ENCODE measurements at places on chromosomes 13 and 19.

GRCh38 chr19:17646441-17646840 is 41.7 kb downstream of the UNC13A start:
- DNase-seq: no peak

DNA sequence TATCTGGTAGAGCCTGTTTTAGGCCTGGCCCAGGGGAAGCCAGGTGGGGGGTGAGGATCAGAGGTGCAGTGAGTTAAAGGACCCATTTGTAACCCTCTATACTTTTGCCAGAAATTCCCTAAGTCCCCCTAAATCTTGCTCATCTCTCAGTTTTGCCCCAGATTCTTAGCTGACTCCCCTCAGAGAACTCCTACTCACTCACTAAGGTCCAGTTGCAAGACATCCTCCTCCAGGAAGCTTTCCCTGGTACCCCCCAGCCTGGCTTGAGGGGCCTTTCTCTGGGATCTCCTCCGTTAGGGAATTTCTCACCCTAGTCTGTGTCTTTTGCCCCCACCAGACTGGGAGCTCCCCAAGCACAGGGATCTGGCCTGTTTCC is 1.9 kb downstream of the TSKS start:
- no peak for DNase-seq

- no peak for DNase-seq
These were observed 9.9 kb upstream of the PRODH2 start for GRCh38 chr19:35822579-35822978.

- DNase-seq: no peak
These were observed 27.3 kb upstream of the LDLR start for GRCh38 chr19:11061952-11062351.

DNA sequence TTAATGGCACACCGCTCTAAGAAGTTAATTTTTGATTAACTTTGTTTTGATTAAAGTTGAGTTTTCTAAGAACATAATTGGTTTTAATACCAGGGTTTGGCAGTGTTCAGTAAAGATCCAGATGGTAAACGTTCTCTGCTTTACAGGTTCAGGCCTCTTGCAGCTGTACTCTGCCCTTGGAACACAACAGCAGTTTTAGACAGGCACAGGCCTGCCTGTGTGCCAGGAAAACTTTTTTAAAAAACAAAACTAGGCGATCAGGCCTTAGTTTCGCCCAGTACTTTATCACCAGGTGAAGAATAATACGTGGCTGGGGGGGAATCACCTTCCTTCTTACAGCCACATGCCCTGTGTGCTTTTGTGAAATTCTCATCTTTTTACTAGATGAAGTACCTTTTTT is 38.0 kb upstream of the TEX29 start:
- DNase-seq: no peak

GRCh38 chr19:48454150-48454730 is 1.1 kb upstream of the KCNJ14 start:
- no peak for DNase-seq

- no peak for DNase-seq
These were observed 6.6 kb upstream of the SIGLEC12 start for GRCh38 chr19:51508059-51508733.

DNA sequence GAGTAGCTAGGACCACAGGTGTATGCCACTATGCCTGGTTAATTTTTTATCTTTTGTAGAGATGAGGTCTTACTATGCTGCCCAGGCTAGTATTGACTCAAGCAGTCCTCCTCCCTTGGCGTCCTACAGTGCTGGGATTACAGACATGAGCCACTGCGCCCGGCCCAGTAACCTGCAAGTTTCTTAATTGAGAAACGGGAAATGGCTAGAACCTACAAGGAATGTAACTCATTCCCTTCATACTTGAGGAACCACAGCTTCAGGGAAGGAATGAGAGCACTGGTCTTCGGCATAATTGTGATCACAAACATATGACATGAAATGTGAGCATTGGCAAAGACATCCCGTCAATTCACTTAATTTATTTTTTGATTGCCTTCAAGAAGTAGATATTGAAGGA is 157.0 kb downstream of the KLF5 start:
- DNase-seq: no peak

DNA sequence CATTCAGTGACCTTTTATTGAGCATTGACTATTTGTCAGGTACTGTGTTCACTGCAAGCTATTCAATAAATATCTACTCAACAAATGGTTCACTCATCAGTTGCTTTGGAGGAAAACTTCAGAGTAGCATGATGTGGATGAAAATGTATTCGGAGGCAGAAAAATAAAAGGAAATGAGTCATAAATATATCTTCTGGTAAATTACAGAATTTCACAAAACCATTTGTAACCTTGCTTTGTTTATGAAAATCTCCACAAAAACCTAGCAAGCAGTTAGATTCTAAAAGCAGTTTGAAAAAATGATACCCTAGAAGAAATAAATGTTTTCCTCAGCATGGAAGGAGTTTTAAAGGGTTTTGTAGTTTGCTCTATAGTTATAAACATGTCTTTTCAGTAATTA is 399.6 kb downstream of the LMO7 start:
- DNase-seq: no peak

DNA sequence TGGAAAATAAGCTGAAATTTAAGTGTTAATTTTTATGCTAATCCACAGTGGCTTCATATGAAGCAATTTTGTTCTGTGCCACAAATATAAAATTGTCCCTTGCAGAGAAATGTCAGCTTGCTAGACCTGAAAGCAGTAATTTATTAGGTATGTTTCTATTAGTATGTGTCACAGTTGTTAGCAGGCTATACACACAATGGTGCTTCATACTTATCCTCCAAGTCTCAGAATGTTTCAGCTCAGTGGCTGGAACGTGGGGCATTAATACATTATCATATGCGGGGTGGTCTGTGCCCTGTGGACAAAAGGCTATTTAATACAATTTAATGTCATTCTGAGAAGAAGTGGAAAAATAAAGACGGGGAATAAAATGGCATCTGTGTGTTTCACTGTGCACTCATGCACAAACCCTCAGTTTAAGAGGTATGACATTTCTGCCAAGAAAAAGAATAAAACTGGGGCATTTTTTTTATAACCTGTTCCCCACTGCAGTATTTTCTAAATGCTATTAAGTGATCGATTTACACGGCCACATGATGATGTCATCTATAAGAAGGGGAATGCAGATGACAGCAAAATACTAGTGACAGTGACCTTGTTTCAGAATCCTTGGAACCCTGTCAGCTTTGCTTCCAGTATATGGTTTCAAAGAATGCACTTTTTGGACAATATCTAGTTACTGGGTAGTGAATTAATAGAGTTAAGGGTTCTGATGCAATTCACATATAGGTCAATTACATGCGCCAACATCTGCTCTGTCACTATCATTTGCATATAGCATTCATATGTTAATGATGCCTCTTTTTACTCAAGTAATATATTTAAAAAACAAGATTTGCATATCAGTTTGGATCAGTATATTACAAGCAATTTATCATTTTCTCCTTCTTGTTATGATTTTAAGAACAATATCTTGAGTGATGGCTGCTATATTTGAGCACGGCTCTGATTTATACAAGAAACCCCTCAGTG is 21.2 kb upstream of the ZNF536 start:
- no peak for DNase-seq

- DNase-seq: no peak
These were observed 104.5 kb downstream of the URI1 start for GRCh38 chr19:30046522-30046921.

GRCh38 chr19:49838885-49839588 is 11.9 kb upstream of the PTOV1 start:
- no peak for DNase-seq

DNA sequence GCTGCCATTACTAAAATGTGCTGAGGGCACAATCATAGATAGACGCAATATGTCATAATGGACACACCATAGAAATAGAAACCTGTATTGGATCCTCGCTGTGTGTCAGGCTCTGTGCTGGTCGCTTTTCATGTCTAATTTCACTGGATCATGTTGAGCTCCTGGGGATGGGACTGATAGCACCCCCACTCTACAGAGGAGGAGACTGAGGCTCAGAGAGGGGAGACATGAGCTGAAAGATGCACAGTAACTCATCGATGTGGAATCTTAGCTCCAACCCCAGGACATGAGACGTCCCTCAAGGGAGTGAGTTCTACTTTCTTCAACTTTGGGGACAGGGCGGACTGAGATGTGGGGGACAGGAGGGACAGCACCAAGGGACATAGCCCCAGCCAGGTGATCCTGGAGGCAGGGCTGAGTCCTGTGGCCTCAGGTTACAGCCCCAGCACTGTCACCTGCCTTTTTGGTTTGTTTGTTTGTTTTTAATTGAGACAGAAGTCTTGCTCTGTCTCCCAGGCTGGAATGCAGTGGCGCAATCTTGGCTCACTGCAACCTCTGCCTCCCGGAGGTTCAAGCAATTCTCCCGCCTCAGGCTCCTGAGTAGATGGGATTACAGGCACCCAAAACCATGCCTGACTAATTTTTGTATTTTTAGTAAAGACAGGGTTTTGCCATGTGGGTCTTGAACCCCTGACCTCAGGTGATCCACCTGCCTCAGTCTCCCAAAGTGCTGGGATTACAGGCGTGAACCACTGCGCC is 6.6 kb upstream of the GIPC1 start:
- DNase-seq: no peak

DNA sequence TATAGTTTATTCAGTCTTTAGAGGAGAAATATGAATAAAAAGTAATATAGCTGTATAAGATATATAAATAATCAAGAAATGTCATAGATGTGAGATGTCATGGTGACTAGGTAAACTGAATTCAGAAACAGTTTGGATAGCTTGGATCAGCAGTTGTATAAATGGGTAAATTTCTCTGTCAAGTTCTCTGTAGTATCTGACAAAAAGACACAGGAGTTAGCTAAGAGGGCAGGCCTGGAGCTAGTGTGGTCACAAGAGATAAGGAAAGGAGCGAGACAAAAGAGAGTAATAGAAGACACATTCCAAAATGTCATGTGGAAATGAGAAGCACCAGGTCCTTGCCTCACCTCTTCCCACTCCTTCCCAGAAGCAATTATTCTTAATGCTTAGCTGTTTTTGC is 349.0 kb downstream of the LMO7 start:
- no peak for DNase-seq

DNA sequence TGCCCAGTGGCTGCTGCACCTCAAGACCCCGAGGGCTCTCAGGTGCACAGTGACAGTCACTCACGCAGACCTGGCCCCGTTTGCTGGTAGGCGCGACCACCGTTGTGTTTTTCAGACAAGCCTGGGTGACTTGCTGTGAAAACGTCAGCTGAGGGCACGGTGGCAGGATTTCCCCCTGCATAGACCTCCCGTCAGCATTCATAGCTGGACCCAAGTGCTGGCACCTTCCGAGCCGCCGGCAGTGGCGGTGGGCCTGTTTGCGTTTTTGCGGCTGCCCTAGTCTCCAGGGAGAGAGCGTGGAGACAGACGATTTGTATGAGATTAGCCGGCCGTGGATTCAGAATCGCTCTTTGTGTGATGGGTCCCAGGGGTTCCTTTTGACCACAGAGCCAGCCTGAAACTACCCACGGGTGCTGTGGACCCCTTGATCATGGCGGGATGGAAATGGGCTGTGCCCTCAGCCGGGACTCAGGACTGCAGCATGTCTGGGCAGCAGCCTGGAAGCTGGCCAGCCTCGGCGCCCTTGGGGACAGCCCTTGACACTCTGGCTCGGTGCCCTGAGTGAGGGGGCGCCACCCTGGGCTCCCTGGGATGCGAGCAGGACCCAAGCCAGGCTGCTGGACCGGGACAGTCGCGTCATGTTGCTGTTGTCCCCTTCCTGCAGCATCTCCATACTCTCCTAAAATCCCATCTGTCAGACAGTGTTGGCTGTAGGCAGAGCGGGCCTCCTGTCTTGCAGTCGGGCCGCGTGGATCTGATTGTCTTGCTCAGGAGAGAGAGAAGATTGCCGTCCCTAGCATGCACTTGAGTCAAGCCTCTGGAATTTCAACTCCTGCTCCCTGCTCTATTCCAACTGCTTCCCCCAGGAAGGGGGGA is 8.6 kb downstream of the KDM4B start:
- DNase-seq: no peak

DNA sequence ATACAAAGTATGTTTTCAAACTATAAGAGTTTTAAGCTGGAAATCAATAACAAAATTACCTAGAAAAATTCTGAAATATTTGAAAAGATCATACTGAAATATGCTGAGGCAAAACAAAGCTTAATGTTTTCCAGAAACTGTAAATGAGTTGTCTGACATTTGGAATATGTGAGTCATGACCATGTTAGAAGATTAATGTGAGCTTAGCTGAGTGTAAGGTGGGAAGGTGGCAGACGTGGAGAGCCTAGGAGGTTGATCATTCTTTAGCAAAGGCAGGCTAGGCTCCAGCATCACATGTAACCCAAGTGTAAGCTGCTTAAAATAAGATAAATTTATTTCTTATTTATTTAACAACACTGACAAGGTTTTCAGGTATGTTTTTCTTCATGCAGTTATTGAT is 2086.1 kb upstream of the PCDH20 start:
- DNase-seq: no peak

GRCh38 chr19:49712397-49712859 is 21.5 kb downstream of the CPT1C start:
- DNase-seq: no peak

DNA sequence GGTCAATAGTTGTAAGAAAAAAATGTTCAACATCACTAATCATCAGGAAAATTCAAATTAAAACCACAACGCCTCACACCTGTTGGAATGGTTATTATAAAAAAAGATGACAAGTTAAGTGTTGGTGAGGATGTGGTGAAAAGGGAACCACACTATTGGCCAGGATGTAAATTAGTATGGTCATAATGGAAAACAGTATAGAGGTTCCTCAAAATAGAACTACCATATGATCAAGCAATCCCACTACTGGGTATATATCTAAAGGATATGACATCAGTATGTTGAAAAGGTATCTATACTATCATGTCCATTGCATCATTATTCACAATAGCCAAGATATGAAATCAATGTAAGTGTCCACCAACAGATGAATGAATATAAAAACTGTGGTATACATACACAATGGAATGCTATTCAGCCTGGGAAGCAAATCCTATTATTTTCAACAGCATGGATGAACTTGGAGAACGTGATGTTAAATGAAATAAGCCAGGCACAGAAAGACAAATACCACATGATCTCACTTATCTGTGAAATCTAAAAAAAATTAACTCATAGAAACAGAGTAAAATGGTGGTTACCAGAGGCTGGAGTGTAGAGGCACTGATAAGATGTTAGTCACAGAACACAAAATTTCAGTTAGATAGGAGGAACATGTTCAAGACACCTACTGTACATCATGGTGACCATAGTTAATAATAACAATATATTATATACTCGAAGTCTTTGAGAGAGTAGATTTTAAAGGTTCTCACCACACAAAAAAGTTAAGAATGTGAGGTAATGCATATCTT is 56.6 kb downstream of the TBC1D4 start:
- DNase-seq: no peak

- no peak for DNase-seq
These were observed 214.7 kb downstream of the VWA8 start for GRCh38 chr13:41746259-41746658.

- no peak for DNase-seq
These were observed 33.6 kb downstream of the SLC7A1 start for GRCh38 chr13:29561918-29562317.

DNA sequence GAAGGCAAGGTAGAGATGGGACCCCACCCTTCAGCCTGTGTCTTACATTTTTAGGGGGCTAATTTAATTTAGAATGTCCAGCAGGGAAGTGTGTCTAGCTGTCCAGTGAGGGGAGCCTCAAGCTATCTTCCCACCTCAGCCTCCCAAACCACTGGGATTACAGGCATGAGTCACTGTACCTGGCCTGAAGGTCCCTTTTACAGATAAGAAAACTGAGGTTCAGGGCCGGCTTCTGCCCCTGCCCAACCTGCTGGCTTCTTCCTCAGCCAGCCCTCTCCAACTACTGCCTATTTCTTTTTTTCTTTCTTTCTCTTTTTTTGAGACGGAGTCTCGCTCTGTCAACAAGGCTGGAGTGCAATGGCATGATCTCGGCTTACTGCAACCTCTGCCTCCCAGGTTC is 19.4 kb upstream of the HOMER3 start:
- no peak for DNase-seq

All from stimulated activated CD4-positive, alpha-beta T cell treated with anti-CD3 and anti-CD28 coated beads, Interleukin-4, amount 100 ng/mL, for 1 hour (primary cell).